ENCODE measurements at places on chromosomes 1 and 21.

GRCh38 chr1:67020304-67020703 is 33.6 kb downstream of the SLC35D1 start:
- DNase-seq, result no peak

DNA sequence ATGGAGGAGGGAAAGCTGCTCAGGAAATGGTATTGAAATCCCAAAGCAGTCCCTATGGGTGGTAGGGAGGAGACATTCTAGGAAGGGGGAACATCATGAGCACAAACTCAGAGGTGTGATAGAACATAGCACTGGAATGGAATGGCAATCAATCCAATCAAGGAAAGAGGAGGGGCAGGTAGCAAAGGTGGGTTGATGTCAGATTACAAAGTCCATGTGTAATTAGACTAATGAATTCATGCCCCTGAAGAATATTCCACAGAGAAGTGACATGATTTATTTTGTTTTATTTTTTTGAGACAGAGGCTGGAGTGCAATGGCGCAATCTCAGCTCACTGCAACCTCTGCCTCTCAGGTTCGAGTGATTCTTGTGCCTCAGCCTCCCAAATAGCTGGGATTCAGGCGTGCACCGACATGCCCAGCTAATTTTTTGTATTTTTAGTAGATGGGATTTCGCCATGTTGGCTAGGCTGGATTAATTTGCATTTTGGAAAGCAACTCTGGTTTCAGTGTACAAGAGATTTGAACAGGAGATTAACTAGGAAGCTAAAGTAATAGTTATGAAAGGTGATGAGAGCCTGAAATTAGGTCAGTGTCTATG is 36.1 kb downstream of the DEGS1 start:
- DNase-seq, result no peak

GRCh38 chr1:208084220-208084619 is 160.0 kb downstream of the PLXNA2 start:
- no peak for DNase-seq

DNA sequence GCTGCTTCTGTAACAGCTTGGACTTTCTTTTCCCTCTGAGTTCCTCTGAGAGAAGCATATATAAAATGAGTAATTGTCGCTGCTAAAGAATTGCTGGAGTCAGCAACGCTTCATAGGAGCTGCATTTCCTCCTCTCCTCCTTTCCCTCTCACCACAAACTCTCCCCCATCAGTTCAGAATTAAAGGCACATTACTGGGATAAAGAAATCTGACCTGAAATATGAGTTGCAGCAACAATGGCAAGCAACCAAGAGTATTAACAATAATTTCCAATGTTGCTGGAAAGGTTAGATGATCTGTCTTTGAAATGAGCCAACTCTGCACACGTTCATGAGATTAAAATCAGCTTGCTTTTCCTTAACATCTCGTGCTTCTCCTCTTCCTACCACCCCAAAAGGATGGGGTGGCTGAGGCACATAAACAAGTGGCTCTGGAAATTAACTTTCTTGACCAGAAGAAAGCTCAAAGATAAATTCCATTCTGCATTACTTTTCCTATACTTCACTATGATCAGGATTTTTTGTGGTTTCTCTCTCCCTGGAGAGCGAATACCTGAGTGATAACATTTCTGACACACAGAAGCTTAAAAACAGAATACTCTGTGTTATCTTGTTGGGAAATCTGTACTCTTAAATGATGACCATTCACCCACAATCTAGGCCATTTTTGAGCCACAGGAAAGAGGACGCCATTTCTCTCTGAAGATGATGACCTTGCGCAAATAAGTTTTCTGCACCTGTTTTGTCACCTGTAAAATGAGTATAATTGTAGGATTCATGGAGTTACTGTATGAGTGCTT is 90.2 kb downstream of the TGFBR3 start:
- DNase-seq, result no peak

DNA sequence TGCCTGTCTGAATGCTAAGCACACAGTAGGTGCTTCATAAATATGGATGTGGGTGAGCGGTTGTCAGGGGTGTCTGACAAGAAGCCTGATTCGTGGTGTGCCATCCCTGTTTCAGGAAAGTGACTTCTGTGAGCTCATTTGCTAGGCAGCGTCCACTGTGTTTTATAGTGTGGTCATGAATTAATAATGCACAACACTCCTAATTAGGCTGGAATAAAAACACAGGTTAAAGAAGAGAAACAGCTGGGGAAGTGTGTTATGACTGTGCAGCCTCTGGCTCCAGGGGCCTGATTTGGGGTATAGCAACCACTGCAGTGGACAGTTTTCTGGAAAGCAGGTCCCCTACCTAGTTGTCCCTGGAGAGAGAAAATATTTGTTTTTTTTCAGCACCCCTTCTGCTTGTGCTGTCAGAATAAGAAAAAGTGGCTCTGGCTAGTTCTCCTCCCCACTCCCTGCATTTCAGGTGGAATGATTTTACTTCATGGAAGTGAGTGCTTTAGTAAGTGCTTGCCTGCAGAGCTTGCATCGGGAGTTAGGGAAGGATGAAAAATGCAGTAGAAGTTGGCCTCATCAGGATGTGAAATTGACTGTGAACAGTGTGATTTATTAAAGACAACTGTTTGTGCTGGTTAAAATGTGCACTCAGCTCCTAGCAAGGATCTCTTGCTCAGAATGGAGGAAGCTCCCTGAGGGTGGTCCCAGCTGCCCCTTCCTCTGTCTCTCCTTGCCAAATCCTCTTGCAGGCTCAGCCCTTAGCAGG is 333.8 kb downstream of the HHAT start:
- no peak for DNase-seq

GRCh38 chr1:169051171-169051570 is 55.3 kb upstream of the ATP1B1 start:
- DNase-seq, result no peak

DNA sequence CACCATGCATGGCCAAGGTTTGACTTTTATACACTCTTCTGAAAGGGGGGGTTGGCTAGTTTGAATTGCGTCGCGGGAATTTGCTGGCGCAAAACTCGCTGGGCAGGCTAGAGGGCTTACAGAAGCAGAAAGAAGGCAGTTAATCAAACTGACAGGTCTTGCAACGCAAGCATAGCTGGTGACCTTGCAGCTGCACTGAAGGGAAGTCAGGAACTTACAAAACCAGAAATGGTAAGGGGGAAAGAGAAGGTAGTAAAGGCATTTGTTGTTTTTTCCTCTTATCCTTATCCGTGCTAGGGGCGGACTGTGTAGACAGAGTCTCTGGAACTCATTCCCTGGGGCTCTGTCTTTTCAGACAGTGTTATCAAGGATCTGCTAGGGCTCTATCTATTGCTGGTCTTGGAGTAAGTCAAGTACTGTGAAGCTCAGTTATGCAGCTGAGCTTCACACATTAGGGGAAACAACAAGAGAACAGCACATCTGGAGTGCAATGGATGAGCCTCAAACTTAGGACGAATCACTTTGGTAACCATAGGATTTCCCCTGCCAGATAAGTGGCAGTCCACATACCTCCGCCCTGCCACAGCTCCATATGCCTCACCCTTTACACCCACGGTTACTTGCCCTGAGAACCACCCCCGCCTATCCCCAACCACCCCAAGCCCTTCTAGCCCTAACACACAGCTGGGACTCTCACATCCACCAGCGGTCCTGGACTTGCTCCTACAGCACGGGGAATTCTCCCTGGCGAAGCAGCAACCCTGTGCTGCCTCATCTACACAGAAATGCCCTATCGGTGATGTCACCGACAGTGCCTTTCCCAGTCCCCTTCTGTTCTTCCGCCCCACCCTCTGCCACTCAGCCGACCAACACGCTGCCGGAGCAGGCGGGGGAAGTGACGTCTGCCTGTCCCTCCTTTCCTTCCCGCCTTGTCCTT is 251.4 kb downstream of the FAM72C start:
- no peak for DNase-seq

GRCh38 chr1:115837341-115837739 is 3.6 kb downstream of the NHLH2 start:
- no peak for DNase-seq

GRCh38 chr1:17913326-17914115 is 158.4 kb downstream of the ACTL8 start:
- DNase-seq, result no peak

DNA sequence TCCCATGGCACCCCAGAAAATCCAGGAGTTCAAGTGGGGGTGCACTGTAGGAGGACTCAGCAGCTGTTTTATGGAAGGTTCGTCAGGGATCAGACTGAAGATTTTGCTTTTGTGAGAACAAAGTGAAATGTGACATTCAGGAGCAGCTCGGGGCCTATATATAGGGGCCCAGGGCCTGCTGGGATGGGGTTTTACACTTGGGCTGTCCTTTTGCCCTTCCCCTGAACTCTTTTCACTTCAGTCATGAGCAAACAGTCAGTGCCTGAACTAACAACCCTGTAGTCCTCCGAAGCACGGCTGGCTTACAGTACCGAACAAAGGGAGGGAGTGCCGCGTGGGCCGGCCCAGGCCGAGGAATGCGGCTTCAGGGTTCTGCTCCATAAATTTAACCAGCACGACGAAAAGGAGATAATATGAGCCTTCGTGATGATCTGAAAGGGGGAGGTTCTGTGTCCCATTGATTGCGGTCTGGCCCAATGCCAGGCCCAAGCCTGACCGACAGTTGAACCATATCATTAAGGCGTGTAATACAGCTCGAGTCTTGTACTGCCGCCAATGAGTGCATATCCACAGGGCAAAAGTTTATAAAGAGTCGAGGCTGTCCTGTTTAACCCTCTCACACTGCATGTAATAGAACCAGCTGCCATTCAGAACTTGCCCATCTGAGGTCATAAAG is 139.9 kb downstream of the DHRS3 start:
- no peak for DNase-seq

DNA sequence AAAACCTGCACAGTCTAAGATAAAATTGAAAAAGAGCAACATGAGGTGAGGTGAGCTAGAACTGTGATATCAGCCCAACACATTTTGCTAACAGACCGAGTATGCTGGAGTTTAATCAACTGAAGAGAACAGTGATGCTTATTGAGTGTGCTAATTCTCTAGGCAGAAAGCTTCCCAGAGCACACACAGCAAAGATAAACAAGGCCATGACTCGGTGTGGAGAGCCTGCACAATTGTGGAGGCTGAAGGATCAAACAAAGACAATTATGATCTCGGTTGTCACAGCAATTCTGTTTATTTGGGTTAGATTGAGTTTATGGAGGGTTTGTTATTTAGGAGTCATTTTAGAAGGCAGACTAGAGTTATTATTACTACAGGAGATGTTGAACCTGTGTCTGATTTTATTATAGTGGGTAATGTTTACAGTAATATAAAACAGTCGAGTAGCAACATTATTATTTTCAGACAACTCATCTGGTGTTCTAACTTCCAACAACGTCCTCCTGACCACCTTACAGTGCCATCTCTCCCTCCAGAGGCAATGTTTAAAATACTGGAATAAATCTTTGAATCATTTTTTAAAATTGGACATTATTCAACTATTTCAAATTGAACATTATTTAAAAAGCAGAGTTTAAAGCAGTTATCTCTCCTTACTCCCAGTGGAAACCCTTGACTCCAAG is 40.2 kb downstream of the DPT start:
- no peak for DNase-seq

GRCh38 chr21:29115899-29116298 is 14.5 kb upstream of the MAP3K7CL start:
- DNase-seq, result no peak

DNA sequence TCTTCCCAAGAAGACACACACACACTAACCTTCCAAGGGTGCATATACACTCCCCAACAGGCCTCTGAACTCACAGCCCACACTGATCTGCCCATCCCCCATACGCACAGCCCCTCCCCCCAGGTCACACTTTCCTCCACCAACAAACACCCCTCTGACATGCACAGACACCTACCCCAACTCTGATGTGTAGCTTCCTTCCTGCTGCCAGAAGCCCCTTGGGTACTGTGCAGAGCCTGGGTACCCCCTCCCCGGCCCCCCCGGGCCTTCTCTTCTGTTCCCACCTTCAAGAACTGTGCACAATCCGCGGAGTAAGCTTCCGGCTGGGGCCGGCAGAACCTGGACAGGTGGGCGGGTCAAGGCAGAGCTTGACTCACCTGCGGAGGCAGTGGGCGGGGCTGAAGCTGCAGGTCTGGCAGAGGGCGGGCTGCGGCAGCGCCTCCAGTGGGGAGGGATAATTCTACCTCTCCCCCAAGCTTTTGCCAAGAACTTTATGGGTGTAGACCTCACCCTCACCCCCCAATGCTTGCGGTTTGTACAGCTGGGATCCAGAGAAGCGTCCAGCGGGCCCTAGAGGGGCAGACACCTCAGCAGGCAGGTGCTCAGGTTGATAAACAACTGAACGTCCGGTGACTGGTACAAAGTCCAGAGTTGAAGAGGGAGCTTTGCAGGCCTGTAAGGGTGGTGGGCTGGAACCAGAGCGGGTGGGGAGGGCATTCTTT is at the start of gene C1orf210:
C1orf210 (minus strand) TSS at position 313 of the 722 bp plus-strand sequence. CDS start 2,311 bp downstream, outside the sequence.
- no peak for DNase-seq

GRCh38 chr1:220219136-220219442 is 53.2 kb downstream of the RAB3GAP2 start:
- DNase-seq, result no peak

GRCh38 chr1:214970016-214970415 is 112.5 kb upstream of the KCNK2 start:
- DNase-seq, result no peak

DNA sequence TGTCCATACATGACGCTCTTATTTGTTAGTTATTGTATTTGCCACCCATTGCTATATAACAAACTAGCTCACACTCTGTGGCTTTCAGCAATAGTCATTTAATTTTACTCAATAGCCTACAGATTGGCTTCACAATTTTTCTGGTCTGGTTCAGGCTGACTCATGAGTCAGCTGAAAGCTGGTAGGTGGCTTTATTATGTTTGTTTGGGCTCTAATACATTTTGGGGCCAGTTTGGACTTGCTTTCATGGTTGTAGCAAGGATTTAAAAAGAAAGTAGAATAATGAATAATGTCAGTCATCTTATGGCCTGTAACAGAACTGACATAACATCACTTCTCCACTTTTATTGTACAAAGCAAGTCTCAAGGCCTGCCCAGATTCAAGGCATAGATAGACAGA is 338.7 kb downstream of the LRRIQ3 start:
- no peak for DNase-seq

GRCh38 chr21:36630485-36631206 is 68.3 kb upstream of the SIM2 start:
- DNase-seq, result peak; percentile 42

- no peak for DNase-seq
Observed at GRCh38 chr1:102529446-102529845, 532.7 kb upstream of the OLFM3 start.

- no peak for DNase-seq
Observed at GRCh38 chr21:43369124-43369523, 57.8 kb downstream of the SIK1 start.

- DNase-seq, result no peak
Observed at GRCh38 chr1:21058035-21058793, 118.5 kb downstream of the EIF4G3 start.

GRCh38 chr1:117268535-117269455 is 58.1 kb upstream of the VTCN1 start:
- DNase-seq, result no peak

All from activated naive CD4-positive, alpha-beta T cell (primary cell).